ENCODE measurements at places on chromosomes 6 and 20.

GRCh38 chr20:10780901-10781300 lies 107.1 kb upstream of the JAG1 start:
- H3K4me1 ChIP-seq = peaks cover 11% of the 10 kb centered on the region
- H3K4me3 ChIP-seq = no peak overlapping the region
- no peaks in the 10 kb centered on the region for H3K27me3 ChIP-seq

GRCh38 chr6:105890521-105891244 lies 195.5 kb upstream of the PRDM1 start:
- no peak for DNase-seq
- H3K4me3 ChIP-seq = no peak overlapping the region
- H3K27me3 ChIP-seq = no peaks in the 10 kb centered on the region
- H3K4me1 ChIP-seq = peaks cover 6% of the 10 kb centered on the region
- no peaks in the 10 kb centered on the region for H3K36me3 ChIP-seq
- no peak overlapping the region for H3K27ac ChIP-seq

GRCh38 chr6:165841153-165841558 lies 178.1 kb upstream of the PDE10A start:
- no peak overlapping the region for H3K27ac ChIP-seq
- H3K27me3 ChIP-seq = no peaks in the 10 kb centered on the region
- no peaks in the 10 kb centered on the region for H3K4me1 ChIP-seq
- H3K4me3 ChIP-seq = no peak overlapping the region
- H3K36me3 ChIP-seq = no peaks in the 10 kb centered on the region

DNA sequence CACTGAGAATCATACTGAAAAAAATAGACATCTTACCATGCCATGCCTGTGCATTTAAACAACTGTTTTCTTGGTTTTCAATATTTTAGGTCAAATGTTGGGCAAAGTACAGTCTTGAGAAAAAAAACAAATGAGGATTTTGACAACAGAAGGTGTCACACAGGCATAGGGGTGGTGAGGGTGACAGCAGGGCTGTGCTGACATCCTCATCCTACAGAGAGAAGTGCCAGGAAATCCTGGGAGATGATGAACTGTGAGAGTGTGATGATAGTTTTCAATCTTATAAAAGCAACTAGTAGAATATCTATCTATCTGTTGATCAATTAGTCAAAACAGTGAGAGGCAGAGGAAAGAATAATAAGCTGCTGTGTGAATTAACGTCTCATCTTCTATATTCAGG lies 23.9 kb downstream of the CST8 start:
- H3K36me3 ChIP-seq = no peaks in the 10 kb centered on the region
- no peak overlapping the region for H3K27ac ChIP-seq
- no peak overlapping the region for H3K4me3 ChIP-seq
- no peak for DNase-seq
- no peaks in the 10 kb centered on the region for H3K27me3 ChIP-seq
- no peaks in the 10 kb centered on the region for H3K4me1 ChIP-seq

DNA sequence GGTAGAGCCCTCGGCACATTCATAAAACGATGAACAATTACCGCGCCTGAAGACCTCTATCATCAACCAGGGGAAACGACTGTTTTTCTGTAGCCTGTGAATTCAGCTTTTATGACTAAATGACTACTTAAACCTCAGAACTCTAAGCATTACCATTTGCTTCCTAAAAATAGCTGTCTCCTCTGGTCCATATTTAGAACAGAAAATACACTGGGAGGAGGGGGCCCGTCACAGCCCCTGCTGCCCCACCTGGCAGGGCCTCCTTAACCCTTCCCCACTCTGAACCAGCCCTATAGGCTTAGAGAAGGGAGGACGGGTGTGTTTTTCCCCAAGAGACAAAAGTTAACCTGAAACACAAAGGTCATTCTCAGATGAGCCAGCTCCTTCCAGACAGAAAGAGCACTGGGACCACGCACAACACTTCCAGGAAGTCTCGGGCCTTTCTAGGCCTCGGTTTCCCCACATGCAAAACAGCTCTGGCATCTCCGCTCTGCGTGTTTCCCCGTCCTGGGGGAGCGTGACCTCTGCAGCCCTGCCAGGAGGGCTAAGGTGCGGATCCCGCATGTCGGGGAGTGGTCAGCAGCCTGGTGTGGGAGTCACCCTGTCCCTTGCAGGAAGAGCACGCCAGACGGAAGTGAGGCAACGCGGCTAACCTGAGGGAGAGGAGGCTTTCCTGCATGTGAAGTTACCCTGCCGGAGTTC lies 193.9 kb downstream of the DLL1 start:
- no peaks in the 10 kb centered on the region for H3K36me3 ChIP-seq
- no peaks in the 10 kb centered on the region for H3K27me3 ChIP-seq
- no peak overlapping the region for H3K4me3 ChIP-seq

DNA sequence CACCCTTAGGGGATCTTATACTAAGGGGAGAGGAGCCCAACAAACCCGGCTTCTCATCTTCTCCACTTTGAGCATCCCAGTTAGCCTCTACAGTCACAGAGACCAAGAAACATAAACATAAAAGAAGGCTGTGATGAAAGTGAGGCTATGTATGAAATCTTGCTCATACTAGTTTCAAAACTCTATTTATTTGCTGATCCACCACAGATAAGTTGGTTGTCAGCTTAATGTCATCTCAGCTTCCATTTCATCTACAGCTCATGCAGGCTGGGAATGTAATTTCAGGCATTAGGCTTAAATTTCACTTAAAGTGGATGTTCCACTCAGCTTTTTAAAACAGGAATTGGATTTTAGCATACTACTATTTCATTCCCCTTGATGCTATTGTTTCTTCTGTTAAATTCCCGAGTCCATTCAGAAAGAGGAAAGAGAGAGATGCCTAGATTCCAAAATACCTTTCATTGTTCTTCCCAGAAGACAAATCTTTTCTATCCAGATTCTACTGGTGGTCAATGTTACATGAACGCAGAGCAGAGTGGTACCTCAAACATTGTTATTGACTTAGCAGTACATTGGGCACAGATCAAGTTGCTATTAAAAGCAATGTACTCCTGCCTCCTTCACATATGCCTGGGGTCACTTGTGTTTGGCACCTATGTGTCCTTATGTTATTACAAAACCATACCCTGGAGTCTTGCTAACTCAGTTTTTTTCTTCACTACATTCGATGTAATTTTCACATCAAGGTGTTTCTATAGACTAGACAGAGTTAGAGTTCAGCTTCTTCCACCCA lies 149.0 kb downstream of the HACE1 start:
- no peaks in the 10 kb centered on the region for H3K36me3 ChIP-seq
- no peak overlapping the region for H3K4me3 ChIP-seq
- no peak overlapping the region for H3K27ac ChIP-seq
- no peaks in the 10 kb centered on the region for H3K4me1 ChIP-seq

- no peak overlapping the region for H3K27ac ChIP-seq
- no peaks in the 10 kb centered on the region for H3K27me3 ChIP-seq
- H3K36me3 ChIP-seq = no peaks in the 10 kb centered on the region
Observed at GRCh38 chr6:54990001-54990400, 143.4 kb downstream of the FAM83B start.

DNA sequence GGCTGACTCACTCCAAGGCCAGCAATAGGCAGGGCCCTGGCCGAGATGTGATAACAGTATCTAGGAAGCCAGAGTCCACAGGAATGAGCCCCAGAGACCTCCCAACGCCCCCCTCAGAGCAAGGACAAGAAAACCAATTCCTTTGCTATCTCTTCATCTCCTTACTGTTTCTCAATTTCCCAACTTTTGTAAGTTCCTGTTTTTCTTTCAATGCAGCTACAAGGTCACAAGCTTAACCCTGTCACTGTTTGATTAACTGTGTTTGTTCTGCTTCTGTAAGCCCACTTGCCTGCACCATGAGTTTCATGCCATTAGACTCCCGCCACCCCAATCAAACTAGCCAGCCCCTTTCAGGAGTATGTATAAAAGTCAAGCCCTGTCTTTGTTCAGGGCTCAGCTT lies 3.5 kb downstream of the FKBP1C start:
- no peaks in the 10 kb centered on the region for H3K4me1 ChIP-seq
- no peak for DNase-seq
- H3K4me3 ChIP-seq = no peak overlapping the region

DNA sequence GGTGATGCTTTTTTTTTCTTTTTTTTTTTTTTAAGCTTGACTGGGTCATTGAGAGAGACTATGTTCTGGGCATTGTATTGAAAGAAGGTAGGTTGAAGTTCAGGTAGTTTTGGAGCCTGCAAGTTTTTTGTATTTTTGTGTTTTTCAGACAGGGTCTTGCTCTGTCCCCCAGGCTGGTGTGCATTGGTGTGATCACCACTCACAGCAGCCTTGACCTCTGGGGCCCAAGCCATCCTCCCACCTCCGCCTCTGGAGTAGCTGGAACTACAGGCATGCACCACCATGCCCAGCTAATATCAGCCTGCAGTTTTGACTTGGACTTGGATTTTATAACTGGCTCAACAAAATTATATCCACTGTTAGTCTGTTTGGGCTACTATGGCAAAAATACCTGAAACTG lies 31.7 kb upstream of the TFAP2A start:
- H3K4me1 ChIP-seq = no peaks in the 10 kb centered on the region
- DNase-seq = no peak
- H3K36me3 ChIP-seq = no peaks in the 10 kb centered on the region
- H3K27me3 ChIP-seq = no peaks in the 10 kb centered on the region

DNA sequence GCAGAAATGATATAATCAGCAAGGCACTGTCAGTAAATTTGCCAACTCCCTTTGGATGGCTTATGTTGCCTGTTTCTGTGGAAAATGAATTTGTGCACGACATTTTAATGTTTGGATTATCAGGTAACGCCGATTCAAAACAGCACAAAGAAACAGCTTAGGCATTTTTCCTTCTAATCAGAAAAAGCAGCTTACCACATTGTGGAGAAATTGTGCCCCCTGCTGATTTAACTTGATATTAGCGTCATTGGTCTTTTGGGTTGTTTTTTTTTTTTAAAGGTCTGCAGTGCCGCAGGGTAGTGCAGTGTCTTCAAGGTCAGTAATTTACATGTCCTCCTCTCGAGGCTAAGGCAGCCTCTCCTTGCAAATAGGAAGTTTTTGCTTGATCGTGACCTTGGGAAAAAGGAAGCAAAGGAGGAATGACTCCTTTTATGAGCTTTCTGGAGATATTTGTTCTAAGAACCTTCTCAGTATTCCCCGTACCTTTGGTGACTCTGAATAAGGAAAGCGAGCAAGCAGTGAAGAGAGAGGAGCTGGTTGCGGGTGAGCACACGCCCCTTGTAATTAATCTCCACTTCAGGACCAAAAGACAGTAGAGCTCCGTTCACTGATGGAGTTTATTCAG lies 79.1 kb downstream of the ELOVL4 start:
- no peak overlapping the region for H3K4me3 ChIP-seq
- H3K27ac ChIP-seq = no peak overlapping the region
- no peaks in the 10 kb centered on the region for H3K27me3 ChIP-seq
- H3K36me3 ChIP-seq = no peaks in the 10 kb centered on the region

GRCh38 chr6:144331491-144331969 lies 46.4 kb downstream of the UTRN start:
- H3K4me1 ChIP-seq = peaks cover 22% of the 10 kb centered on the region
- peak; percentile 88 for DNase-seq
- H3K27me3 ChIP-seq = no peaks in the 10 kb centered on the region
- no peak overlapping the region for H3K27ac ChIP-seq
- H3K36me3 ChIP-seq = no peaks in the 10 kb centered on the region

GRCh38 chr20:25318471-25319240 lies 70.8 kb downstream of the PYGB start:
- H3K4me3 ChIP-seq = no peak overlapping the region
- H3K27ac ChIP-seq = no peak overlapping the region
- DNase-seq = no peak
- peaks cover under 1% of the 10 kb centered on the region for H3K4me1 ChIP-seq
- H3K27me3 ChIP-seq = no peaks in the 10 kb centered on the region

DNA sequence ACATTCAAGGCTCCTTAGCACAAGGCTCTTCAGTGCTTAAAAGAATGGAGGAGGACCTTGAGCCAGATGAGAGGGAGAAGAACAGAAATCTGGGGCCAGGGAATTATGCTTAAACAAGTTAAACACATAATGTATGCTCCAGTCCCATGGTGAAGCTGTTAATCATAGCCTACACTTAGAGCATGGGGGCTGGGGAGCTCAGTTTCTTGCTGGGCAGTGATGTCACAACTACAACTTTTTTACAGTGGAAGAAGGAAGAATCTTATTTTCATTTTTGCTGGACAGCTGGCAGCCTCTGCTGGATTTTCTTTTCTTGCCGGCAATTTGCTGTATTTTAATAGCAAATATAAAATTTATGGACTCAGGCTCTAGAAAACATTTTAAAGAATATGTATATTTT lies 432.5 kb downstream of the CD109 start:
- no peaks in the 10 kb centered on the region for H3K27me3 ChIP-seq
- H3K36me3 ChIP-seq = no peaks in the 10 kb centered on the region
- H3K4me1 ChIP-seq = no peaks in the 10 kb centered on the region
- DNase-seq = no peak

GRCh38 chr20:14062786-14063185 lies 67.5 kb downstream of the MACROD2 start:
- no peak for DNase-seq
- no peak overlapping the region for H3K4me3 ChIP-seq

- H3K27ac ChIP-seq = no peak overlapping the region
- no peak for DNase-seq
Observed at GRCh38 chr6:146870760-146871159, 272.0 kb downstream of the ADGB start.

DNA sequence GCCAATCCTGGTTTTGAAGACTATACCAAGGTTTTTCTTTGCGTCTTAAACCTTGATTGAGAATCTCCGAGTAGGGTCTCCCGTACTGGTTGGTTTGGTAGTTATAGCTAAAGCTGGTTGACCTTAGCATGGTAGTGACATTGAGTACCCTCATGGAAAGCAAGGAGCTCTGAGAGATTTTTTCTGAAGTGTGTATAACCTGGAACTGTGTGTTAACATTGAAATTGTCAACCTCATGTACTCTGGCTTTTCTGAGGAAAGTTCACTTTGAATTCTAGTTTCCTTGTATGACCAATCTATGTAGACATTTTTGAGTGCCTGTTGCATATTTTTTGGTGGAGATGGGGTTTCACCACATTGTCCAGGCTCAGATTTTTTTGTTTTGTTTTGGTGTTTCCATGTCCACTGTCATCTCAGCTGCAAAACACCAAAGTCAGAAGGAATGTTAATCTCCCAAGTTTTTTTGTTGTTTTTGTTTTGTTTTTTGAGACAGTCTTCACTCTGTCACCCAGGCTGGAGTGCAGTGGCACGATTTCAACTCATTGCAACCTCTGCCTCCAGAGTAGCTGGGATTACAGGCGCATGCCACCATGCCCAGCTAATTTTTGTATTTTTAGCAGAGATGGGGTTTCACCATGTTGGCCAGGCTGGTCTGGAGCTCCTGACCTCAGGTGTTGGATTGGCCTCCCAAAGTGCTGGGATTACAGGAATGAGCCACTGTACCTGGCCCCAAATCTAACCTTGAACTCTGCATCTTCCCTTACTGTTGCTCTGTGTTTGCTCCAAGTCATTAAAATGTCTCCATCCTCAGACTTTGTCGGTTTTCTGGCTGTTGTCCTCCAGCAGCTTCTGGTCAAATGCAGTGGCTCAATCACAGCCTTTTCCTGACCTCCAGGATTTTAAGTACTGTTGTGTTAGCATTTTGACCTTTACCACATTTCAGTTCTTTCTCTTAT lies 4.3 kb downstream of the RPS12 start:
- no peak overlapping the region for H3K27ac ChIP-seq
- H3K27me3 ChIP-seq = no peaks in the 10 kb centered on the region
- DNase-seq = no peak
- no peak overlapping the region for H3K4me3 ChIP-seq

Data from mesendoderm (in vitro differentiated cells).